ENCODE measurements at places on chromosomes 16 and 17.

DNA sequence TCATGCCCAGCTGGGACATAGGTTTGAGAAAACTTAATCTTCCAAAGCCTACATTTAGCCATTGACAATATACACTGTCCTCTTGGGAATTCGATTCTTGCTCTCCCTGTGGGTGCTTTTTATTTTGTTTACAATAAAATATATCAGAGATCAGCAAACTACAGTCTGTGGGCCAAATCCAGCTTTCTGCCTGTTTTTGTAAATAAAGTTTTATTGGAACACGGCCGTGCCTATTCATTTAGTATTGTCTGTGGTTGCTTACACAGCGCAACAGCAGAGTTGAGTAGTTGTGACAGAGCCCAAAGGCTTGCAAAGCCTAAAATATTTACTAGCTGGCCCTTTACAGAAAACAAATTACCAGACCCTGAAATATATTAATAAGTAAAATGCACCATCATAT is 39.7 kb upstream of the DNAJA2 start:
- DNase-seq, result no peak

- no peak for DNase-seq
Observed at GRCh38 chr16:49674351-49674851, 181.5 kb downstream of the ZNF423 start.

DNA sequence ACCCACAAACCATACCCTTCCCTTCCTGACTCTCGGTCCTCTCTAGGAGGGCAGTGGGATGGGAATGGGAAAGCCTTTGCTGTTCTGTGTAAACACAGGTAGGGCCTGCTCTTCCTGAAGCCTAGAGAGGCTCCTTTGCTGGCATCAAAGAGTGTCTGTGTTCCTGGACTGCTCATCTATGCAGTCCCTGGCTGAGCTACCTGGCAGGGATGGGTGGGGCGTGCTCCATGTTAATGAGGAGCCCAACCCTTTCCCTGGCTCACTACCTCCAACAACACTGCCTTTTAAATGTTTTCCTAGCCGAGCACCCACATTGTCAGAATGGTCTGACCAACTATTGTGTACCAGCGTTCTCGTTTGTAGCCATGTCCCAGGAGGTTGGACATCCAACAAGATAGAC is 26.6 kb upstream of the NAGLU start:
- DNase-seq, result no peak

- no peak for DNase-seq
Observed at GRCh38 chr17:76496464-76496863, 4.8 kb downstream of the RHBDF2 start.

DNA sequence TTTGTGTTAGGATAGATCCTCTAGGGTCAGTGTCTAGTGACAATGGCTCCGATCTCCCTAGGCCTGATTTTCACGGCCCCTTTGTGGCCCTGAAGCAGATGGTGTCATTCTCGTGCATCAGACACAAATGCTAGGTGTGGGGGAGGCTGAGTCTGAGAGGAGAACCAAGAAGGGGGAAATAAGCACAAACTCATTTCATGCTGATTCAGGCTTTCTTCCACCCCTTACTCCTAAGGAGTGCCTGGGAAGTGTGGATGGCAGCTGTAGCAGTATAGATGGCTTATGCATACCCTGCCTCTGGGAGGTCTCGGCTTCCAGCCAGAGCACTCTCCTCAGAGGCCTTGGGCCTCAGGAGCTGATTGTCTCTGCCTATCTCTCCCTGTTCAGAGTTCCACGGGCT is 1.8 kb upstream of the WNK4 start:
- DNase-seq, result no peak

GRCh38 chr17:5535436-5535835 is 48.9 kb downstream of the NLRP1 start:
- no peak for DNase-seq

- DNase-seq, result no peak
Observed at GRCh38 chr16:53745753-53746266, 41.9 kb downstream of the FTO start.

GRCh38 chr17:38879878-38880665 is 10.2 kb downstream of the LASP1 start:
- DNase-seq, result no peak

GRCh38 chr17:42857389-42857788 is 6.4 kb downstream of the AOC3 start:
- DNase-seq, result no peak
